Suppressor macrophage treated with lipopolysaccharide for 1 hour (primary cell): ENCODE measurements at places on chromosomes 5 and 9.
A peak's percentile ranks its signal among the peaks of the same experiment; 100 is the strongest.

- peak; percentile 19 for DNase-seq
These were observed 455 bp downstream of the KIF20A start for GRCh38 chr5:138179277-138179857.

DNA sequence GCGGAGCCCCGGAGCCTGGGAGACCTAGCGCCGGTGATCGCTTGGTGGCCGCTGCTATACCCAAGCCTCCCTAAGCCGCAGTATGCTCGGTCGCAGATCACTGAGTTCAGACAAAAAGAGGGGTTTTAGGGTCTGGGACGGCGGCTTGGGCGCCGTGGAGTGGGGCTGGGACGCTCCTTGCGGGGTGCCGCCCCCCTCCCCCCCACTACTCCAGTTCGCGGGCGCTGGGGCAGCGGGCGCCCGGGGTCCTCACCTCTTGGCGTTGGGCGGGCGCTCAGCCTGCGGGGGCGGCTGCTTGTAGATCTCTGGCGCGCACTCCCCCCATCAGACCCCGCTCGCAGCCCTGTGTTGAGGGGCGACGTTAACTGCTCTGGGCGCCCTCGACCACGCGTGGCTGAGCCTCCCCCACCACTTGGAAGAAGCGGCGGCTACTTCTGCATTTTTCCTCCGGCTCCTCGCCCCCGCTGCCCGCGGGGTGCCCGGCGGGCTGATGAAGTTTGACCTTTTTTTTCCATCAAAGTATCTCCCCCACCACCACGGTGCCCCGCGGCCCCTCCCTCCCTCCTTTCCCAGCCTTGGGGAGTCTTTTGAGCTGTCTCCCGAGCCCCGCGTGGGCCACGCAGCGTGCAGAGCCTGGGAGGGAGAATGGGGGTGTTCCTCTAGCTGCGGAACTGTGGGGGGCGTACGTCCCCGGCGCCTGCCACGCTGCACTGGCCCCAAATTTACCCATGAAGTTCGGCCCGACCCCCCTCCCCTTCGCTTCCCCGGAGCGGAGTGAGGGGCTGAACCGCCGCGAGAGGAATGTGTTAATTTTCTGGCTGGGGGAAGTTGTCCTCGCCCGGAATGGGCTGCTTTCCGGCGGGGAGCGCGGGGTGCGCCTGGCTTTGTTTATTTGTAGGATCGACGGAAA, 1.2 kb downstream of the CXXC5 start:
- peak; percentile 82 for DNase-seq

DNA sequence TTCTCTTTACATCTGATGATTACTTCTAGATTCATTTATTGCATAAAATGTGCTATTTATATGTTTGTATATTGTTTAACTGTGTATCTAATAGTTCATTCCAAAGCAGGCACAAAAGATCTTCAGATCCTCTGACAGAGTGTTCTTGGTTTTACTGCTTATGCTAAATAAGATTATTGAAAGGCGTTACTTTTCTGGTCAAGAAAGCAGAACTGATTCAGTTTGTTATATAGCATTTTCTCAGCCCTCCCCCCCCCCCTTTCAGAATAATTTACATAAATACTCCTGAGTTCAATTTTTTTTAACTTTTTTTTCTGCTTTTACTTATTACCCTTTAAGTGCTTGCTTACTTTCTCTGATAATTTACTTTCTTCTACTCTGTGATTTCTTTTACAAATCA, 15.4 kb downstream of the CDC42SE2 start:
- DNase-seq = no peak

- no peak for DNase-seq
These were observed 118.2 kb upstream of the CTNND2 start for GRCh38 chr5:12022444-12022843.

DNA sequence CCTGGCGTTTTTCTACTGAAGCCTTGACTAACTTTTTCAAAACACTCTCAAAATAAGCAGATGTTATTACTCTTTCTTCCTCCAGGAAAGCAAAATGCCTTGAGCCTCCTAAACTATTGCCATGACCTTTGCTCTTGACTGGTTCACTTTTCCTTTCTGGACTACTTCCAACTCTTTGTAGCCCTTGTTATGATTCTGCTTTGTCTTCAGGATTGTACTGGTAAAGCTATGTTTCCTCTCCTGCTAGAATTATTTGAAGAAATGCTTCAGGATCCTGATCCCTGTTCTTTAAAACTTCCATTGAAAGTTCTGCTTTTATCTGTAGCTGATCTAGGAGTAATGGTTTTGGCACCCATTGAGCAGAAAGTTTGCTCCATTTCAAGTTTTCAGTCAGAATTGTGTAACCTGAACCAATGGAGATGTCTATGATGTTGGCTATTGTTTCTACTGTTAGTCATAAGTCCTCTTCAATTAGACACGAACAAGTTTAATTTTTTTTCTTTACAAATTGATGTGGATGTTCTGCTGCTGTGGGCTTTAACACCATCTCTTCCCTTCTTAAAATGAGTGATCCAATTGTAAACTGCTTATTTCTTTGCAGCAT, 1356.4 kb downstream of the EFNA5 start:
- no peak for DNase-seq

DNA sequence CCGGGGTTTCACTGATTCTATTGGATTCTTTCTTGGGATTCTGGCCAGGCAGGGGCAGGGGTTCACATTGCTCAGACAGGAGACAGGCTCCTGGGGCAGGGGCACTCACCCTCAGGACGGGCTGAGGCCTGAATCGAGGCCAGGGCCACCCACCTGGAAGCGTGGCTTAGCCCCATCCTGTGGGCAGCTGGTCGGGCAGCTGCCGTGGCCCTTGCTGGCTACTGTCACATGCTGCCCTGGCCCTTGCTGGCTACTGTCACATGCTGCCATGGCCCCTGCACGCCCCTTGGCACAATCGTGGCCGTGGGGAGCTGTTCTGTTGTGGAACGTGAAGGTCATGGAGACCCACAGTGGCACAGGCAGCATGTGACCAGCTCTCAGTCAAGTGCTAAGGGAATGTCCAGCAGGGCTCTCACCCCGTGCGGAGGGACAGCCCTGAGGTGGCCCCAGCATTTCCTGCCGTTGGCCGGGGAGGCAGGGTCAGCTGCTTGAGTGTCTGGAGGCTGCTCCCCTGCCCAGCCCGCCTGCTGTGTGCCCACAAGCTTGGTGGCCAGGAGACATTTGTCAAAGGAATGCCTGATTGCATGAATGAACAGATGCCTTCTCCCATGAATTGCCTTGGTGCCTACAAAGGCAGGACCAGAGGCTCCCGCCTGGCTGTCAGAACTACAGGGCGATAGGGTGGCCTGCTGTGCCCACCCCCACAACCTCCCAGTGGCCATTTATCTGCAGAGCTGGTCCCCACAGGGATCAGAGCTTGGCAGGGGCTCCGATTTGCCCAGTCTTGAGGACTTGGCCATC, 16.9 kb upstream of the TMEM250 start:
- DNase-seq = no peak

DNA sequence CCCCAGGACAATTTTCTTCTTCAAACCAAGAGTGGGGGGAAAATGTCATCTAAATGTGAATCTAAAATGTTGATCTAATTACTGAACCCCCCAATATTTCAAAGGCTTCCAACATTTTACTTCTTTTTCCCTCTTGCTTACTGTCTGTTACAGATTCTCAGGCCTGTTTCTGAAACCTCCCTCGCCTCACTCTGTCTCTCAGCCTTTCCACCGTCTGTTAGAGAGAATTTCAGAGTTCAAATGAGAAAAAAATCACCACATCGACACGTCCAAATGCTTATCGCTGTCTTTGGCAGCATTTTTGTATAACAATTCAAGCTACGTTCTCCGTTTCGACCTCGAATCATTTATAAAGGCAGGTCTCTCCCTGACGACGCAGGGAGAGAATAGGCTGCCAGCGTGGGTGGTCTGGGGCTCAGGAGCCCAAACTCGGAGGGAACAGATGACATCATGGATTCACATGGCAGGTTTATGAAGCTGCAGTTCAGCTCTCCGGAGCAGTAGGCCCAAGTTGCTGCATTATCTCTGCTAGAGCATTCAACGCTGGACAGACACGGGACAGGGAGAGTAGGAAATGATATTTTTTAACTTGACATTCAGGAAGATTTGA, 139.8 kb downstream of the GAS1 start:
- no peak for DNase-seq

DNA sequence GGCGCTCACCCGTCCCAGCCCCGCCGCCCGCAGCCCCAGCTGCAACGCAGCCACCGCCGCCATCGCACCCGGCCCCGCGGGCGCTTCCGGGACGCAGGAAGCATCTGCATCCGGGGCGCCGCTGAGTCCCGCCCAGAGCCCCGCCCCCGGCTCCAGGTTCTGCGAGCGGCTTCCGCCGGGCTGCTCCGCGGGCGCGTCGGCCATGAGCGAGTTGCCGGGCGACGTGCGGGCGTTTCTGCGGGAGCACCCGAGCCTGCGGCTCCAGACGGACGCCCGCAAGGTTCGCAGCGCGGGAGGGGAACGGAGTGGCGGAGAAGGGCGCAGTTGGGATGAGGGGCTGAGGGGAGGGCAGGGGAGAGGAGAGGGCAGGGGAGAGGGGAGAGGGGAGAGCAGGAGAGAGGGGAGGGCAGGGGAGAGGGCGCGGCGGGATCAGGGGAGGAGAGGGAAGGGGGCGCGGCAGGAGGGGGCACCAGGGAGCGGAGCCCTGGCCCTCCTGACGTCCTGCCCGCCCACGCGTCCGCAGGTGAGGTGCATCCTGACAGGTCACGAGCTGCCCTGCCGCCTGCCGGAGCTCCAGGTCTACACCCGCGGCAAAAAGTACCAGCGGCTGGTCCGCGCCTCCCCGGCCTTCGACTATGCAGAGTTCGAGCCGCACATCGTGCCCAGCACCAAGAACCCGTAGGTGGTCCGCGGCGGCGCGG, at the start of the genes SURF1 and SURF2:
SURF1 (minus strand) TSS at position 97 of the 701 bp plus-strand sequence; CDS start at position 63, 34 bp downstream.
SURF2 (plus strand) TSS at position 160 of the 701 bp plus-strand sequence; CDS start at position 203, 43 bp downstream.
- DNase-seq = peak; percentile 96

DNA sequence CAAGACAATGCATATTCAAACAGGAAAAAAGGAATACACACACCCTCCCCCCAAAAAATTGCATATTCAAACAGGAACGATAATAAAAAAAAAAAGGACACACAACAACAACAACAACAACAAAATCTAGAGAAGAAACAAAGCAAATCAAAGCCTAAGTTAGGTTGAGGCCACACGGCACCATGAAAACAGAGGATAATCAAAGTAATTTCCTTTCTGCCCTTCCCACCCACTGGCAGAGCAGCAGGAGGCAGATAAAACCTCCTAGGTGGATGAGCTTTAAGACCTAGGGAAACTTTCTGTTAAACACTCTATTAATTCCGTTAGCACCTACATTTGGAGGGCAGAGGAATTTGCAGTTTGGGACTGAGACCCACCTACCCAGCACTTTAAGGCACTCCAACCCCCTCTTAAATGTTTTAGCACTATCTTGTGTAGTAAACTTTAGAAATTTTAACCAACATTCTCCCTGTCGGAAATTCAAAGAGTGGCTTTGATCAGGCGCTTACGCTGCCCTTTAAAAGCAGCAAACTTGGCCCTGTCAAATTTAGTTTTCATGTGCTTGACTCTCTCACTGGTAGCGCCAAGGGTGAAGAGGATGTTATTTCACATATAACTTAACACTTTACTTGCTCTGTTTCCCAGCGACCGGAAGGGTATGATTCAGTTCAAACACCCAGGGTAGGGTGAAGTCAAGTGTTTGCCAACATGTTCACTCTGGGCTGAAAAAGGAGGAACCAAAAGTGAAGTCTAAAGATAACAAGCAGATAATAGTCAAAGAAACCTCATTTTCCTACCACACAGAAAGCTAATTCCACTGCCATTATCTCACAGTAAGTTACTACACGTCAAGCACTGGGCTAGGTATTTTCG, 9.2 kb downstream of the ENC1 start:
- peak; percentile 84 for DNase-seq

GRCh38 chr5:139061274-139061673, 136.9 kb downstream of the SIL1 start:
- DNase-seq = no peak

DNA sequence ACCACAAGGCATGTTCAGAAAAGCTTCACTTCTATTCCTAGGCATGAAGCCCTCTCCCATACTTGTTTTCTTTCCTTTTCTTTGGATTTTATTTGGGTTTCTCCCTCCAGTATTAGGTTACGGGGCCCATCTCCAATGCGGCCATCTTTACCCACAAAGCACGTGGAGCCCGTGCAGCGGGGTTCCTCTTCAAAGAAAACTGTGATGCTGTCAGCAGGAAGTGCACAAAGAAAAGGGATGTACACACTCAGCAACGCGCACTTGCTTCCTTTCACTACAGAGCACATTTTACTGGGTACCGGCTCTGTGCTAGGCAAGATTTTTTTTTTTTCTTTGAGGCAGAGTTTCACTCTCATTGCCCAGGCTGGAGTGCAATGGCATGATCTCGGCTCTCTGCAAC, 106.6 kb downstream of the COL23A1 start:
- peak; percentile 87 for DNase-seq

- DNase-seq = no peak
These were observed 6.3 kb downstream of the SRP19 start for GRCh38 chr5:112867411-112867810.

- DNase-seq = no peak
These were observed 9.0 kb upstream of the CATSPER3 start for GRCh38 chr5:134958755-134959154.

DNA sequence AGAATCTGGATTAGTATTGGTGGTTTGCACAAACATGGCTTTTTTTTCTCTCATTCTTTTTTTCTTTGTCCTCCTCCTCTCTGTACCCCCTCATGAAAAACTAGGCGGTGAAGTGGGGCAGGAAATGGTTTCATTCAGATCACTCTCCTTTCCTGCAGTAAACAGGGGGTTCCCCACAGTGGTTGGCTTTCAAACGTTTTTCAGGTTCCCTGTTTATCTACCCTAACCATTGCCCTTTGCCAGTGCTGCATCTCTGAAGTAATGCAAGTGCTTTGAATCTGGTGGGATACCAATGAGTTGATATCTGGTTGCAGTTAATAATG, 29.8 kb downstream of the NR4A3 start:
- no peak for DNase-seq

- DNase-seq = no peak
These were observed 208.8 kb downstream of the MRPS30 start for GRCh38 chr5:45017568-45017967.

DNA sequence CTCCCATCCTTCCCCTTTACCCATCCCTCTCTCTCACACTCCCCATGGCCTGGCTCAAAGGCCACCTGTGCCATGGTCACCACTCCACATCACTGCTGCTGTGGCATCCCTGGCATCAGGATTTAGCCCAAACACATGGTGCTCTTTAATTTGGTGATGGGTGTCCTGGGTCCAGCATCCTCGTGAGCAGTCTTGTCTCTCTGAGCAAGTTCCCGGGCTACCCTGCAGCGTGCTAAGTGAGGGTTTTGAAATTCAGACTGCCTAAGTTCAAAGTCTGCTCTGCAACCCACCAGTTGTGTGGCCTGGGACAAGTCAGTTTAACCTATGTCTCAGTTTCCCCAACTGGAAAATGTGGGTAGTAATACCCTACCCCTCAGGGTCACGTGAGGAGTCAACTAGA, 39.9 kb downstream of the WHRN start:
- no peak for DNase-seq
